NAMALWA (cell line): ENCODE measurements at places on chromosomes 12 and 14.
A peak's percentile ranks its signal among the peaks of the same experiment; 100 is the strongest.

- no peak for DNase-seq
Measured at GRCh38 chr12:65430571-65431306, 152.3 kb downstream of the MSRB3 start.

- peak; percentile 13 for DNase-seq
Measured at GRCh38 chr14:56199095-56199981, 81.1 kb downstream of the PELI2 start.

DNA sequence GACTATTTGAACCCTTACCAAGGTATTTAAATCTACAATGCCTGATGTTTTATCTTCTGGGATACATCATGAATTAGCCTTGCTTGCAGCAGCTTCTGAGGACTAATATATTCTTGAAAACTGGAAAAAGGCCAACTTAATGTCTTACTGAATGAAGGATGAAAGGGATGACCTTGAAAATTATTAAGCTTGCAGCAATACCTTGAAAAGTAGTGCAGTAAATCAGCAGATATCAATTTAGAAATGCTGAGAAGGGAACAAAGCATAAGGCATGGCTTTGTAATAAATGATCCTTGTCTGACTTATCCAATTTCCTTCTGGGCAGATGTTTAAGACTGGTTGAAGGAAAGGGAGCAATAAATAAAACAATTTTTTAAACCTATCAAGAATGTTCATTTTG is 37.3 kb upstream of the FERMT2 start:
- no peak for DNase-seq

- no peak for DNase-seq
Measured at GRCh38 chr14:101933209-101933608, 31.2 kb upstream of the DYNC1H1 start.

GRCh38 chr12:52584156-52584682 is 10.6 kb upstream of the KRT74 start:
- no peak for DNase-seq

DNA sequence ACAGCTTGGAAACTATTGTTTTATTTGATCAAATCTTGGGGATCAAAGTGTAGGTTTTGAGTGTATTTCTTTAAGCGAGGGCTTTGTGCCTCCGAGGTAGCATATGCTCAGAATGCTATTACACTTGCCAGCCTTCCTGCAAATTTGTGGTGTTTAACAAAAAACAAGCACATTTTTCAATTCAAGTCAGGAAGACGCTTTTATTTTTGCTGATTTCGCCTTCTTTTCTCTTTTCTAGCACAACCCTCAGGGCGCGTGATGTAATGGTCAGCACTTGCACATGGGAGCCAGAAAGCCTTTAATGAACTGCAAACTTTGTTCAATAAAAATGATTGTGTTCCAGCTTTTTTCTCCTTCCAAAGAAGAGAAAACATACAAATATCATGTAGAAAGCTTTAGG is 466.5 kb downstream of the PRKD1 start:
- DNase-seq: no peak

DNA sequence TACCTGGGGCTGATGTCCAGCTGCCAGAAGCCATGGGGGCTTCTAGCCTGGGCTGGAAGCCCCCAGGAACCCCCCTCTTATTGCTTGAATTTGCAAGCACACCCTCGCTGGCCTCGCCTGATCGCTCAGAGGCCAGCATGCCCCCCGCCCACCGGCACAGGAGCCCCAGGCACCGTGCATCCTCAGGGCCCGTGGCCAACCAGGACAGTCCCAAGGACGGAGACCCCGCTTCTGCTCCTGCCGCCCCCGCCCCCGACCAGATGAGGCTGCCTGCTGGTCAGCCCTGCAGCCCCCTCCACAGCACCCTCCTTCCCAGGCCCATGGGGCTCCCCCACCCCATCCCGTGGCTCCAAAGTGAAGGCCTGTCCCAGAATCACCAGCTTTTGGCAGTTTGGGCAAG is 21.2 kb downstream of the RAB35 start:
- no peak for DNase-seq

DNA sequence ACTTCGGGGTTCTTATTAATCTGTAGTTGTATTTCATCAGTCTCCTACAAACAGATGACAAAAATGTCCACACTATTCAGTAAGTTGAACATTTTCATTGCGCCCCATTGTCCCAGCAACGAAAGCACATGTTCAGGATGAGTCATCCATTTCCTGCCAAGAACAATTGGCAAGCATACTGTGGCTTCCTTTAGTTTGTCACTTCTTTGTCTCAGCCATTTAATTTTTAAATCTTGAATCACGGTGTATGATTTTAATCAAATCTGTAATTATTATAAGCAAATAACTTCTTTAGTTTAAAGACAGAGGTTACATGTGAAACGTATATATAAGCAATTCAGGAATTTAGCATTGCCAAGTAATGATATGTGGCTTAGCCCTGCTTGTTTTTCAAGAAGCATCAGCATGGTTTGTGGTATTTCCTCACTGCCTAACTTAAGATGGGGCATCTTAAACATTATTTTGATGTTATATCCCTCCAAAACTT is 211.3 kb upstream of the KRR1 start:
- peak; percentile 11 for DNase-seq

DNA sequence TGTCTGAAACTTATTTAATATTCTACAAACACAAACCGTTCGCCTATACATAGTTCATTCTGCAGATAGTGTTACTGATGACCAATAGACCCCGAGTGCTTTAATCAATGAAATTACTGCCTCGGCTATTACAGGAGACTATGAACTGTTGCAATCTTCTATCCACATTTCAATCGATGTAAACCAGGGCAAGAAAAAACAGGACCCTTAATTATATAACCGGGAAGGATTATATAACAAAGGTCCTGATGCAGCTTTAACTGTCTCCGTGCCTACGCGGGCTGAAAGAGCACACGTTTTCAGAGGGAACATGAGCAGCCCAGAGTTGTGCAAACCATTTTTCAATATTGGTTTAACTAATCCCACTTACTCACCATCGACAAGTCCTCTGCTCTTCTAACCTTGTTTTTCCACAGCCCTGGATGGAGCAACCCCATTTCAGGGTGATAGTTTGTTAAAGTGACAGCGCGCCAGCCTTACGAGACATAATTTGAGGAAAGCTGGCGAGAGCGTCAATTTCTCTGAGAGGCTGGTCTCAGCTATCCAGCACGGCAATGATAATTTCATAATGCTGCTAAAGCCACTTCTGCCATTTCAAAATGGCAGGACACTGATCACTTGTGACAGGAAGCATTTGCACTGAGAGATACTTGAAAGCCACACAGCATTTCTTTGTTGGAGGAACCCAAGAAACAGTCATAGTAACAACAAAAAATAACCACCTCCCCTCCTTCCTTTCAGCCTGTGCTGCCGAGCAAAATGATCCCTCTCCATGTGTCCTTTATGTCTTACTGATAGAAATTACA is 184.6 kb downstream of the FOXN3 start:
- no peak for DNase-seq

DNA sequence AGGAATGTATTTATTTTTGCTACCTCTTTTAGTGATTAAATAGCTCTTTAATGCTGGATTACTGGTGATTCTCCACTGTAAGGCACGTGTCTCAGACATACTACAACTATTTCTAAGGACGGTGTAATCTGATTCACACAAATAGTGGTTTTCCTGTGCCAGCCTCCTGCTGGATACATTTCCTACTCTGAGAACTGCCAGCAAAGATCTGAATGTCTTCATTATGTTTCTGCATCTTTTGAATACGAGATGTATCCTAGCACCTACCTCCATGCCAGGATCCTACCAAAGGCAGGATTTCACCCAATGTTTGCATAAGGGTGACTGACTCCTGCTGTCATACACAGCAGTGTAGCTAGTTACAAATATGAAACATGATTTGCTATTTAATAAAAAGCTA is 120.6 kb downstream of the PRICKLE1 start:
- no peak for DNase-seq

GRCh38 chr12:116024769-116025168 is 252.7 kb downstream of the MED13L start:
- DNase-seq: no peak

GRCh38 chr14:20601522-20601921 is 10.3 kb upstream of the RNASE12 start:
- no peak for DNase-seq

GRCh38 chr14:102241147-102241546 is 63.8 kb downstream of the MOK start:
- no peak for DNase-seq

- DNase-seq: no peak
Measured at GRCh38 chr14:65943916-65944410, 531.4 kb downstream of the FUT8 start.

DNA sequence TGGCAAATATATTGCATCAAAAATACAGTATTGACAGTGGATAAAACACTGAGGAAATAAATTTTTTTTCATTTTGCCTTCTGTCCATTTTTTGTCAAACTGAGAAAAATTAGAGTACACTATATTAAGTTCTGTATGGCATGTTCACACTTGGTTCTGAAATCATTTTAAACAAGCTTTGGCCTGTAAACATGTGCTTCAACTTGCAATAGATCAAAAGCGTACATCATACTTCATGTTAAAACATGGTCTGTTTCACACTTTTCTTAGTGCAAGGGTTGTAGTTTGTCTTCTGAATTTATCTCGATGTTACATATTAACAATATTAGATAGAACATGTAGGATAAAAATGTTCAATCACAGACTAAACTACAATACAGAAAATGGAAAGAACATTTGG is 208.0 kb downstream of the PCNX1 start:
- no peak for DNase-seq
